ENCODE measurements at places on chromosomes 6 and 20. TPM values are rescaled to one million over a fixed set of nuclear protein-coding genes. Genes with fewer than 3 reads are reported as not detected.

Gene METTL24
- total RNA-seq: not detected

Gene PBOV1
- not detected for total RNA-seq

Gene FNDC1
- not detected for total RNA-seq

Gene ACTR5
- total RNA-seq: 16.1 TPM

Gene TCF21
- not detected for total RNA-seq

Gene AHCY
- total RNA-seq: 267 TPM

Gene PTCHD4
- total RNA-seq: not detected

Gene PPIL6
- total RNA-seq: 0.62 TPM

Gene GATA5
- 0.46 TPM for total RNA-seq

Gene EPPIN
- total RNA-seq: not detected

Gene ETV7
- total RNA-seq: not detected

Gene HLA-DMB
- not detected for total RNA-seq

Gene SERINC1
- 27.8 TPM for total RNA-seq

Gene DEFB110
- total RNA-seq: not detected

Gene PTPRT
- not detected for total RNA-seq

Gene ARMC2
- 0.29 TPM for total RNA-seq

Gene MUC21
- not detected for total RNA-seq

Gene PCK1
- not detected for total RNA-seq

Gene MDFI
- 96.4 TPM for total RNA-seq

Gene BPI
- not detected for total RNA-seq

Gene NOTCH4
- total RNA-seq: 1.7 TPM

Gene KHDRBS2
- total RNA-seq: not detected

Gene COL9A1
- not detected for total RNA-seq

Gene RPS6KA2
- total RNA-seq: 5.1 TPM

Gene NPBWR2
- total RNA-seq: not detected

Gene C6orf58
- total RNA-seq: not detected

Gene TFAP2B
- not detected for total RNA-seq

Gene RIN2
- total RNA-seq: 69.8 TPM

Gene ECT2L
- not detected for total RNA-seq

Gene FAM209A
- total RNA-seq: 0.51 TPM

Gene NR2E1
- not detected for total RNA-seq

Gene HEY2
- total RNA-seq: not detected

Gene CPNE5
- 0.29 TPM for total RNA-seq

Gene FOXQ1
- total RNA-seq: 7.5 TPM

Gene UTRN
- 58.3 TPM for total RNA-seq

Gene DOP1A
- 7.5 TPM for total RNA-seq

Gene PRPF6
- 87.2 TPM for total RNA-seq

Gene PLN
- total RNA-seq: not detected

Gene PACSIN1
- total RNA-seq: 2.3 TPM

Gene TSPO2
- total RNA-seq: not detected

Gene GPLD1
- 3.9 TPM for total RNA-seq
